T-helper 1 cell treated with Interleukin-12 subunit alpha and Interleukin-12 subunit beta and Interleukin-4 antibody, amounts not matched to agents 30 ng/mL and 1 ng/mL, for 36 hours (primary cell): ENCODE measurements at places on chromosomes 6 and 20. TPM values are rescaled to one million over a fixed set of nuclear protein-coding genes. Genes with fewer than 3 reads are reported as not detected.

Gene CDKN1A
- 250 and 260 TPM in 2 replicates for total RNA-seq

Gene MTFR2
- 14.5 and 17.9 TPM in 2 replicates for total RNA-seq

Gene PROCR
- total RNA-seq, result 0.34 and 0.61 TPM in 2 replicates

Gene ULBP2
- 1.8 and 2.9 TPM in 2 replicates for total RNA-seq

Gene BANF2
- total RNA-seq, result not detected in 2 replicates

Gene SLC17A1
- total RNA-seq, result 0.15 TPM in 1 of 2 replicates, not detected in the other

Gene C20orf141
- total RNA-seq, result not detected in 2 replicates

Gene TJAP1
- 38.5 and 43.4 TPM in 2 replicates for total RNA-seq

Gene C4A
- total RNA-seq, result 4.0 and 4.6 TPM in 2 replicates

Gene ADGB
- total RNA-seq, result not detected in 2 replicates

Gene POU3F2
- not detected in 2 replicates for total RNA-seq

Gene KIF13A
- total RNA-seq, result 0.27 TPM in 1 of 2 replicates, not detected in the other

Gene SLC32A1
- not detected in 2 replicates for total RNA-seq

Gene RAMACL
- 0.22 and 0.39 TPM in 2 replicates for total RNA-seq

Gene FOXS1
- not detected in 2 replicates for total RNA-seq

Gene MYH7B
- total RNA-seq, result 0.17 and 0.20 TPM in 2 replicates

Gene LY6G5B
- total RNA-seq, result 27.5 and 29.1 TPM in 2 replicates

Gene ZBTB46
- total RNA-seq, result 0.54 and 0.61 TPM in 2 replicates

Gene PSMB1
- 189 and 194 TPM in 2 replicates for total RNA-seq

Gene KAT14
- 13.9 and 15.6 TPM in 2 replicates for total RNA-seq

Gene PRKN
- total RNA-seq, result not detected in 2 replicates

Gene DNMT3B
- 1.5 and 2.0 TPM in 2 replicates for total RNA-seq

Gene CLIC5
- 4.3 and 4.4 TPM in 2 replicates for total RNA-seq

Gene TFAP2C
- not detected in 2 replicates for total RNA-seq

Gene SLC35D3
- not detected in 2 replicates for total RNA-seq

Gene VSX1
- not detected in 2 replicates for total RNA-seq

Gene OOEP
- 1.0 TPM in 2 replicates for total RNA-seq

Gene IP6K3
- total RNA-seq, result not detected in 2 replicates

Gene SLC22A16
- total RNA-seq, result not detected in 2 replicates

Gene TMEM170B
- 0.32 and 0.37 TPM in 2 replicates for total RNA-seq

Gene MATN4
- total RNA-seq, result 6.1 and 6.7 TPM in 2 replicates

Gene ZKSCAN3
- total RNA-seq, result 4.2 and 5.0 TPM in 2 replicates

Gene STMN3
- 14.3 and 15.5 TPM in 2 replicates for total RNA-seq

Gene GTSF1L
- 0.71 TPM in 1 of 2 replicates, not detected in the other for total RNA-seq

Gene LIN28B
- total RNA-seq, result not detected in 2 replicates
